ENCODE measurements at places on chromosomes 13 and 19.

DNA sequence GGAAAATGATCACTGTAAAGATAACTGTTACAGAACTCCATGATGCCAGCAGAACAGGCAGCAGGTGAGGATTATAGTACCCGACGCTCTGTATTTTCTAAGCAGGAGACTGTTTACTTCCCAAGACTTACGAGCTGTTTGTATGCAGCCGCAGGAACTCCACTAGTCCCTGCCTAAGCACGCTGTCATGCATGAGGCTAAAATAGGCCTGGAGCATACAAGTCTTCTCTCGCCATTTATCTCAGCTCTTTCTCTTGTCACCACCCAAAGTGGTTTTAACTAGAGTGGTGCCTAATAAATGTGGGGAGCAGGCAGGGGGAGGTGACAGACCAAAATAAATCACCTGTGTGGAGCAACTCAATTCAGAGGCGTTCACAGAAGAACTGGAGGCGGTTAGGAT lies 175.8 kb downstream of the TDRD3 start:
- DNase-seq = no peak

DNA sequence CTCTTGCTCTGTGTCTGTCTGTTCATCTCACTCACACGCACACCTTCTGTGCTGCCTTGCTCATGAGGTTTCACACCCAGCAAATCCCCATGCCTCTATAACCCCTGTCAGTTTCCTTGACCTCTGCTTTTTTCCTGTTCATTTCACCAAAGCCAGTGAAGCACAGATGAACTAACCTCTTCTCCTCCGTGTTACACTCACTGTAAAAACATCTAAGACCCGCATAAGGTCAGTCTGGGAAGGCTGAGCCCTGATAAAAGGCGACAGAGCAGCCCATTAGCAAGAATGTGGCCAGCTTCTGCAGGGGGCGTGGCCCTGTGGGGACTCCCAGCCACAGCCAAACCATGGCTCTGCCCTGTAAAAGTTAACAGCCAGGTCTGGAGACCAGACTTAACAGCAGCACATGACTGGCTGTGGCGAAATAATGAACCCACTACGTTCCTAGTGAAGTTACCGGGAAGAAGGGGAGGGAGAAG lies 42.8 kb upstream of the NPAS1 start:
- DNase-seq = no peak

- no peak for DNase-seq
These were observed 520 bp downstream of the ZNF600 start for GRCh38 chr19:52786078-52786463.

DNA sequence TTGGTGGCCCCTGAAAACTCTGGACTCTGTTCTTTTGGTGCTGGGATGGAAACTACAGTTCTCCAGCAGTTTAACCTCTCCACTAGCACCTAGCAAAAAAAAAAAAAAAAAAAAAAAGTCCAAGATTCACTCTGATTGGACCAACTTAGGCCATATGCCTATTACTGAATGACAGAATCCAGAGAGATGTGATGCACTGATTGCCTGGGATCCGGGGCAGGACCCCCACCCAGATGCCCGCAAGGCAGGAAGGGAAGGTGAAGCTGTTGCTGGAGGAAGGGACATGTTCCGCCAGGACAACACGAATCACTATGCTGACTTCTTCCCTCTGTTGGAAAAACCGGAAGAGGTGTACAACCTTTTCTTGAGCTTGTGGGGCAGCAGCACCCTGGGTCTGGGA lies 152.5 kb upstream of the ZNF536 start:
- DNase-seq = no peak

GRCh38 chr19:29583196-29583999 lies 22.7 kb upstream of the POP4 start:
- no peak for DNase-seq

DNA sequence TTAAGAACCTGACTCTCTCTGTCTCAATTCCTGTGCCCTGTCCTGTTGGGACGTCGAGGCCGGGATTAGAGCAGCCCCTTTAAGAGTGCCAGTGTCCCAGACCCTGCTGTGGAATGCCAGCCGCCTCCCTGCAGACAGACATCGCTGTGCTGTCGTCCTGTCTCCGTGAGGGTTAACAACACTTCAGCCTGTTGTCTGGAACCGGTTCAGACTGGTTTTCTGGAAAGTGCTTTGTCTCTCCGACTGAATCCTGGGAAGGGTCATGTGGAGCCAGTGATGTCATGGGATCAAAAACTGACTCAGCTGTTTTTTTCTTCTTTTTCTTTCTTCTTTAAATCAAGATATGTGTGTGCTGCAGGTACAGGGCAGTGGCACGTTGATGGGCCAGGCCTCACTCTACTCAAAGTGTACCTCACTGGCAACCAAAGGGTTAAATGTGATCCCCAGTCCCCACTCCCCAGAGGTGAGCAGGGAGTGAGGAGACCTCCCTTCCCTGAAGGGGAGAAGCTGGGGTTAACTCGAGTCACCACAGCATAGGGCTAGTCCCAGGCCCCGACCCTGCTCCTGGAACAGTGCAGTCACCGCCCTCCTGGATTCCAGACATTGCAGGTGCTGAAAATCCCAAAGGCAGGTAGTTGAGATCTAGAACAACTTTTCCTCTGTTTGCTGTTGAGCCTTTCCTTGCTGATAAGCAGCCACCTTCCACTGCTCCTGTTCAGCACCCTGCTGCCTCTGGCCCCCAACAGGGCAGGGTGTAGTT lies 50.8 kb downstream of the TSSK6 start:
- peak; percentile 7 for DNase-seq

- DNase-seq = peak; percentile 98
These were observed 19.3 kb upstream of the DPP9 start for GRCh38 chr19:4742723-4743646.

GRCh38 chr19:47598407-47599349 lies 10.3 kb upstream of the BICRA start:
- no peak for DNase-seq

DNA sequence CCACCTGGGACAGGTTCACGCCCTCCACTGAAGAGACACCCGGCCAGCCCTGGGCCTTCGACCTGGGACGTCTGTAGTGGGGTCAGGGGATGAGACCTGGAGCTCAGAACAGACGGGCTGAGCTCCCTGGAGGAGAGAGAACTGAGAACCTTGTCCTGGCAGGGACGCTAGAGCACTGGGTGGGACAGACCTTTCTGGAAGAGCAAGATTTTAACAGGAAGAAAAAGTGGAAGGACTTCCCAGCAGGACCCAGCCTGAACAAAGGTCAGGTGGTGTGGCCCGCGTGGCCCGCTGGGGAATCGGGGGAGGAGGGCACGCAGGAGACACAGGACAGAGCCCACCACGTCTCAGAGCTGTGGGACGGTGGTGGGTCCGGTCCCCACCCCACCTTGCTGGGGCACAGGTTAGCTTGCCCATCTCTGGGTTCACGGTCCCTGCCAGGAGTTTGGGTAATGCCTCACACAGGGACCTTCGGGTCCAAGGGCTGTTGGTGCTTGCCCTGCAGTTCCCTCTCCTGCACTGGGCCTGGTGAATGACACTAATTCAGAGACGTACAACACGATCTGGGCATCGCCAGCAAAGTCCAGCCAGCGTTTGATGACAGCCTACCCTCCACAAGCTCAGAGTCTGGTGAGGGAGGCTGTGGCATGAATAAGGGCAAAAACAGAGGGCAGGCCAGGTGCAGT lies 1.2 kb upstream of the EFNA2 start:
- no peak for DNase-seq

GRCh38 chr19:31938675-31939074 lies 406.7 kb upstream of the ZNF507 start:
- no peak for DNase-seq
